ENCODE measurements at places on chromosomes 7 and 10.

DNA sequence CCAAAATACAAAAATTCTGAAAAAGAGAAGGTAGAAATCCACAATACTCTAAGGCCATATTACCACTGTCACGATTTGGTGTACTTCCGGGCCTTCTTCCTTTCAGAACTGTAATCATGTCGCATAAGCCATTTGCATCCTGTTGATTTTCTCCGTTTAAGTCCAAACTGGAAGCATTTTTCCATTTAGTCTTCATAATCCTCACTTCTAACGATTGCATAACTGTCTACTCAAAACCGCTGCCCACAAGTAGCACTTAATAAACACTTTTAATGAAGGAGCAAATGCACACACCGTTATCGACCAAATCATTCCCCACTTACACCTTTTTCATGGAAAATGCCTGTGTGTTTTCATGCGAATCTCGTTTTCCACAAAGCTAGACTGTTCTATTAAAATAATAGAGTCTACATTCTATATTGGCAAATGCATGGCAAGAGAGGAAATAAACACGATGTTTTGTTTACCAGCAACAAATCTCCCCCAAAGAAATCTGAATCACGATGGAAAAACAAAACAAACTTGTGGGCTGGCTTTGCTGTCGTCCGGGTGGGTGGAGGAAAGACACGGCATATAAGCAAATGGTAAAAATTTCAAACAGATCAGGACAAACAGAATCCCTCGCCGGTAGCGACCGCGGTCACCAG, 1.0 kb downstream of the ATE1 start:
- DNase-seq = peak; percentile 35

DNA sequence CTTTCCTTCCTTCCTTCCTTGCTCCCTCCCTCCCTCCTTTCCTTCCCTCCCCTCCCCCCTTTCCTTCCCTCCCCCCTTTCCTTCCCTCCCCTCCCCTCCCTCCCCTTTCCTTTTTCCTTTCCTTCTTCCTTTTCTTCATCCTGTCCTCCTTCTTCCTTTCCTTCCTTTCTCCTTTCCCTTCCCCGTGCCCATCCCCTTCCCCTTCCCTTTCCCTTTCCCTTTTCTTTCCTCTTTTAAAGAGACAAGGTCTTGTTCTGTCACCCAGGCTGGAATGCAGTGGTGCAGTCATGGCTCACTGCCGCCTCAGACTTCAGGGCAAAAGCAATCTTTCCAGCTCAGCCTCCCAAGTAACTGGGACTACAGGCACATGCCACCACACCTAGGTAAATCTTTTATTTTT, 54.0 kb downstream of the KIF20B start:
- no peak for DNase-seq

- no peak for DNase-seq
Observed at GRCh38 chr10:122126763-122127659, 138.0 kb downstream of the TACC2 start.

GRCh38 chr10:4067531-4067930, 282.5 kb upstream of the KLF6 start:
- DNase-seq = no peak

DNA sequence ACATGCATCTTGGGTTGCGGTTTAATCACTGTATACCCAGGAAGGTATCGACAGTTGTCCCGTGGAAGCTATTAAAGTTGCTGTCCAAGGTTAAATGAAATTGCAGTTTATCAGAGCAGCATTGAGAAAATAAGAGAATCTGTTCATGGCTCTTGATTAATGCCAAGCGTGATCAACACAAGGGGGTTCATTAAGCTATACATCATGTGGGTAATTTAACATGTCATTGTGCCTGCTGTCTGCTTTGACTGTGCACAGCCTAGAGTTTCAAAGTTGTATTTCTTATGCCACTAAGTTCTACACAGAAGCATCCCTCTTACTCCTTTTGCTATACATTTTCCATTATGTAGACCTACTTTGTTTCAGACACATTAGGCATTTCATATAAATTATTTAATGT, 74.8 kb upstream of the SP8 start:
- DNase-seq = no peak

- no peak for DNase-seq
Observed at GRCh38 chr7:85596827-85597226, 410.0 kb upstream of the SEMA3D start.

DNA sequence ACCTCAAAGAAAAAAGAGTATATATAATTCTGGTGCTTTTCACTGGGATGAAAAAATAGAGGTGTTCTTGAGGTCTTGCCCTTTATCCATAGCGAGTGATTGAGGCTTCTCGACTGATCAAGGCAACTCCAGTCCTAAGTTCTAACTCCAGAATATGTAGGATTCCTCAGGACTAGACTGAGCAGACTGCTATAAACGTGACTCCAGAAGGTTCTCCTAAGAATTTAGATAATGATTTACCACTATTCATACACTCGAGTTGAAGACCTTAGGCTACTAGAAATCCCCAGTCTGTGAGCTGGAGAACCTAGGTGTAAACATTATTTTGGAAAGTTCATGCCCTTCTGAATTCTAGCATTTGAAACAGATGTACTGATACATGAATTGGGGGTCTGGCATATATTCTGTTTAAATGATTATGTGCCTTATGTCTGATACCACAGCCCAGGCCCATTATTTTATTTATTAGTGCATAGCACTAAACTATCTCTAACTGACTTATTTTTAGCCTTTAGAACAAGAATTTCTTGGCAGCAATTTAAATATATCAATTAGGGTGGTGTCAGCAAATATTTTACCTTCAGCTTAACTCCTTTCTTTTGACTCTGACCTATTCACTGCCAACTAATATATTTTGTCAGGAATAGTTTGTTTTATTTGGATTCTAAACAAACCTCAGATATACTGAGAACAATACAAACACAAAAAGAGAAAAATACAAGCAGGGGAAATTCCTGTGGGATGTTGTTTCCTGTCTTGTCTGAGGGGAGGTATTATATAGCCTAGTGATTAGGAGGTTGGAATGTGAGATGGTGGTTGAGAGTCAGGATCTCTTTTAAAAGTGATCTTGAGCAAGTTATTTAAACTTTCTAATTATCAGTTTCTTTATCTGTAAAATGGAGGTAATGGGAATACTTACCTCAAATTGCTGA, 75.8 kb downstream of the PODXL start:
- peak; percentile 62 for DNase-seq

- DNase-seq = no peak
Observed at GRCh38 chr7:24847754-24848153, 90.5 kb upstream of the GSDME start.

DNA sequence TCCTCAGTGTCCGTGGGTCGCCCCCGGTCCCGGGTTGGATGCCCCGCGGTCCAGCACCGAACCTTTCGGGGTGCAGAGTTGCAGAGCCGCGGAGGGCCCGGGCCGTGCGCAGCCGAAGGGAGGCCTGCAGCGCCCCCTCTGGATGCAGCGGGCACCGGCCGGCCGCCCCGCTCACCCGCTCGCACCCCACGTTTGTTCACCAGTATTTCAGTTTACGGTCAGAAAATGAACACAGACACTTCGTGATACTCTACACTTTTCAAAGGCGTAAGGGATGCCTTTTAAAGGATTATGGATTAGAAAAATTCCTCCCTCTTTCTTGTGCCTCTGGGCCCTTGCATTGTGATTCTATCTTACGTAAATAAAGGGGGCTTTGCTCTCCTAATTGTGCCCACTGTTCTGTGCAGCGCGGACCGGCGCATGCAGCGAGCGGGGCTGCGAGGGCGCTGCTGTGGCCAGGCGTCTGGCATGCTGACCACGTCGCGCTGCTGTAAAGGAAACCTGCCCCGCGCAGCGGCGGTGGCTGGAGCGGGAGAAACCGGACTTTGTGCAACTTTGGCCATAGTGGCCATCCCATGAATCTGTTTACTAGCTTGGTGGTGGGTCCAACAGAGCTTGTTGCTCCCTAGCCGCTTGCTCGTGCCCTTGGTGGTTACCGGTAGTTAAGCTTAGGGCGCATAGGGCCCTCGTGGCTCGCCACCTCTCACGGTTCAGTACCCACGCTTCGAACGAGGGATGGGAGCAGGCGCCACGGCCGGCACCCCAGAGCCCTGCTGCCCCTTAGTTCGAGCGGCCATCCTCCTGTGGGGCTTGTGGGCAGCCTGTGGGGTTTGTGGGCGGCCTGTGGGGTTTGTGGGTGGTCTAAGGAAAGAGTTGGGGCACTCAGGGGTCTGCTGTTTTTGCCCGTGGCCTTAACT, 739 bp upstream of the MEST start:
- DNase-seq = no peak

- DNase-seq = no peak
Observed at GRCh38 chr7:79647711-79648110, 194.2 kb upstream of the MAGI2 start.

GRCh38 chr7:74029991-74030415, 2.0 kb downstream of the ELN start:
- peak; percentile 61 for DNase-seq
